A549 (cell line): ENCODE measurements at places on chromosomes 2 and 18.

GRCh38 chr18:61929881-61930640 lies 37.3 kb upstream of the RNF152 start:
- no peak for DNase-seq

DNA sequence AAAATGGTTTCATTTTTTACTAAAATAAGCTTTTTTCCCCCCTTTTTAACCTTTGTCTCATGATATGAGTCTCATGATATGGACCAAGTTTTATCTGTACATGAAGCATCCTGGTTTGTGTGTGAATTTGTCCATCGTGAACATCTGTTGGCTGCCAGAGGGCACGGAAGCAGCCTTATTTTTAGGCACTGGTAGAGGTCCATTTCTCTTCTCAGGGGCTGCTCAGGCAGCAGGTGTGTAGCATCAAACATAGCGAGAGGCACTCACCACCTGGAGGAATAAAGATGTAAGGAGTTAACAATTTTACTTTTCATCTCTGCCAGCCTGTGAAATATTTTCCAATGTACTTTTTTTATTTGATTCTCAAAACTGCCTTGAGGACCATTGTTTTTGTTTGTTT lies 134.5 kb downstream of the RHBDD1 start:
- no peak for DNase-seq

- DNase-seq: no peak
Measured at GRCh38 chr2:77807531-77808215, 285.5 kb upstream of the LRRTM4 start.

- DNase-seq: no peak
Measured at GRCh38 chr18:3982541-3982940, 472.6 kb downstream of the DLGAP1 start.

DNA sequence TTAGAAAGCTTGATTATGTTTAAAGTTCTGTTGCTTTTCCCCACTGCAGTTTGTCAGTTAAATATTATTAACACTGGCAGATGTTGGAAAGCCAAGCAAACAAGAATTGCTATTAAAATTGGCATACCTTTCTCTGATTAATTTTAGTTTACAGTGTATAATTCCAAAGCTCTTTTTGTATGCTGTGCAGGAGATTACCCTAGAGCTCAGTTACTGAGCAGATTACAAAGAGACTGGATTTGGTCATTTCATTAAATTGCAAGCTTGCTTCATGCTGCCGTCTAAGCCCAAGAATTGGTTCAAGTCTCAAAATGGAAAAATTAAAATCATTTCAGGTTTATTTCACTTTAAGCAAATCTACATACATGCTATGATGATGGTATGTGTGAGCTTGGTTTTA lies 2.3 kb downstream of the ASAP2 start:
- no peak for DNase-seq

- no peak for DNase-seq
Measured at GRCh38 chr2:172922306-172922705, 153.3 kb upstream of the MAP3K20 start.

DNA sequence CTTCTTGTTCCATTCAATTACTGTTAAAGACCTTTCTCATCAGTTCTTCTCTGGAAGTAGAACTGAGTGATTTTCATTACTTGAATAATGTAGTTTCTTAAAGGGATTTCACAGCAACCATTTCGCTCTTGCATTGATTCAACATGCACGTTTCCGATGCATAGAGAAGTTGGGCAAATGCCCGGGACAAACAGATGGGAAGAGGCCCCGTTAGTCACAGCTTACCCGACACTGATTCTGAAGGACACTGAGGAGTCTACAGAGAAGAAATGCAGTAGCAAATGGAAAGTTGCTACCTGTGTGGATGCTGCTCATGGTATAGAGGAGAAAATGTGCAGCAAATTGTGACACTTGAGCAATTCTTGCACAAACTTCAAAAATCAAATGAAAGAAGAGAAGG lies 32.3 kb upstream of the GCG start:
- DNase-seq: no peak

GRCh38 chr18:8828798-8829197 lies 123.4 kb downstream of the MTCL1 start:
- DNase-seq: no peak

DNA sequence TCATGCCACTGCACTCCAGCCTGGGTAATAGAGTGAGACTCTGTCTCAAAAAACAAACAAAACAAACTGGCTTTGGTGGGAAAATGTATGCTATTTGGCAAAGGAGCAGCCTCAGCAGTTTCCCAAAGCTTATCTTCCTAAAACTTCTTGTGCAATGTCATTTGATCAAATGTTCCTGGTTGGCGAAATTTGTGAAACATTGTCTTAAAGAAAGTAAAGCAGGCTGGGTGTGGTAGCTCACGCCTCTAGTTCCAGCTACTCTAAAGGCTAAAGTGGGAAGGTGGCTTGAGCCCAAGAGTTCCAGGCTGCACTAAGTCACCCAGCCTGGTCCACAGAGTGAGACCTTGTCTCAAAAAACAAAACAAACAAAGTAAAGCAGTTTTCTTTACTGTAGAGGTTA lies 17.3 kb upstream of the TAF4B start:
- DNase-seq: no peak

DNA sequence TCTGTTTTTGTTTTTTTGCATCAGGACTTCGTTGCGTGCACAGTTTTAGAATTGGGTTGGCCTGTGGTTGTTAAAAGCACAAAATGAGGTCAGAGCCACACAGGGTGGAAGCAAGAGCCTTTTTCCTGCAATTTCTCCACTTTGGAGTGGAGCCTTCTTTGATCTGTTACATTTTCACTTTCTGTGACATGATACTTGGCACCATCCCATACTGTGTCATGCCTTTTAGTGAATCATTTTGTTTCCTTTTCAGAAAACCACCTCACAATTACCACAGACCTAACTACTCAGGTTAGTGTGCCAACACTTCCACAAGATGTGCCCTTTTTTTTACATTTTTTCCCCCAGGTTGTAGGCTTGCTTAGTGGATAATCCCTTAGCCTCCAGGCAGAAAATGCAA lies 32.5 kb downstream of the MERTK start:
- DNase-seq: no peak

DNA sequence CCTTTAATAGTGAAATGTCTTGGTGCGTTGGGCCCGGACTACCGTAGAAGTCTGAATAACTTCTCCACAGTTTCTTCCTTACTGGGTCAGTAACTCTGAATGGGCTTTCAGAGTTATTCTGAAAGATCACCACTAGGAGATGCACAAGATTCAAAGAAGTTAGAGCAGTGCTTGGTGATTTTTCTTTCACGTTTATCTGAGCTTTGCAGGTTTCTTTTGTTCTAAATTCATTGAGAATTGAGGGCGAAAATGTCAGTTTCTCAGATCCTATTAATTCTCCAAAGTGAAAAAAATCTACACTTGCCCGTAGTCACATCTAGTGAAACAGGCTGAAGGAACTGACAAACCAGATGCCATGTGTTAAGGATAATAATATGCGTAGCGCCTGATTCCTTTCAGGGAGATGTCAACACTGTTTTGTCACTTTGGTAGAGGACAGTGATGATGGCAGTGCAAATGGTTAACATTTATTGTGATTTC lies 70.1 kb downstream of the QPCT start:
- peak; percentile 68 for DNase-seq

- DNase-seq: no peak
Measured at GRCh38 chr2:236244256-236244655, 19.9 kb downstream of the ASB18 start.

GRCh38 chr2:219661197-219661954 lies 33.9 kb downstream of the SLC4A3 start:
- peak; percentile 27 for DNase-seq

- DNase-seq: no peak
Measured at GRCh38 chr18:31791817-31792579, 31.3 kb upstream of the SLC25A52 start.

DNA sequence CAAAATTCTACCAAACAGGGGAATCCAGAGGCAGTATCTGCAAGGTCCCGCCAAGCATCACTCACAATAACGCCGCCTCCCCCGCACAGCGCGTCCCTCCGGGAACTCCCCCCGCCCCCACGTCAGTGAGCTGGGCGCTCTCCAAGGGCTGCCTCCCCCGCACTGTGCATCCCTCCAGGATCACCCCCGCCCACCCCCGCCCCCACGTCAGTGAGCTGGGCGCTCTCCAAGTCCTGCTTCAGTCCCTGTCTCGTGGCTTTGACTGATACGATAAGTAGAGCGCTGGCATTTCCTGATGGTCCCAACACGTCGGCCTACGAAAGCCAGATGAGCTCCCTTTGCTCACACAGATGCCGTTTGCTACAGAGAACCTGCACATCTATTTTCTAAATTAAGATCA lies 130.7 kb upstream of the TPO start:
- no peak for DNase-seq

GRCh38 chr18:10908760-10909159 lies 240.6 kb downstream of the PIEZO2 start:
- no peak for DNase-seq
